ENCODE measurements at places on chromosomes 6 and 20.

DNA sequence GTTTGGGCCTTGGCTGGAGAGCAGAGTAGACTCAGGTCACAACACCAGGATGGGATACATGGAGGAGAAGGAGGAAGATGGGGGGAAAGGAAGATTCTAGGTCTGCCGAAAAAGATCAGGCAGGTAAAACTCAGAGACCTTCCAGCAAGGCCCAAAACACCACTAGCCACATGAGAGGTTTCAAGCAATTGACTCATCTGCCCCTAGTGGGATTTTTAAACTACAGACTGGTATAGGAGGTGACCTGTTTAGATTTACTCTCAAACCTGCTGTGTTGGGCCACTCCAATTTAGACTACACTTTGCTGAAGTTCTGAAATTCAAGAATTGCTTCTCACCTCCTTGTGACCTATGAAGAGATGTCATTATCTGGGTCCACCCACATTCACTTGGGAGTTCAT lies 236.9 kb upstream of the SASH1 start:
- no peak for DNase-seq

DNA sequence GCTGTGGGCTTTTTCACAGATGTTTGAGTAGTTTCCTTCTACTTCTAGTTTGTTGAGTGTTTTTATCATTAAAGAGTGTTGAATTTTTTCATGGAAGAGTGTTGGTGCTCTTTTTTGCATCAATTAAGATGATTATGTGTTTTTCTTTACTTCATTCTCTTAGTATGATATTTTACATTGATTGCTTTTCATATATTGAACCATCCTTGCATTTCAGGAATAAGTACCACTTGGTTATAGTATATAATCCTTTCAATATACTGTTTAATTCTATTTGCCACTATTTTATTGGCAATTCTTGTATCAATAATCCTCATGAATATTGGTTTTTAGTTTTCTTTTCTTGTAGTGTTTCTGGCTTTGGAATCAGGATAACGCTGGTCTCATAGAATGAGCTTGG lies 113.7 kb upstream of the PRDM1 start:
- DNase-seq, result no peak

- DNase-seq, result no peak
Measured at GRCh38 chr6:55937261-55937947, 62.0 kb upstream of the BMP5 start.

DNA sequence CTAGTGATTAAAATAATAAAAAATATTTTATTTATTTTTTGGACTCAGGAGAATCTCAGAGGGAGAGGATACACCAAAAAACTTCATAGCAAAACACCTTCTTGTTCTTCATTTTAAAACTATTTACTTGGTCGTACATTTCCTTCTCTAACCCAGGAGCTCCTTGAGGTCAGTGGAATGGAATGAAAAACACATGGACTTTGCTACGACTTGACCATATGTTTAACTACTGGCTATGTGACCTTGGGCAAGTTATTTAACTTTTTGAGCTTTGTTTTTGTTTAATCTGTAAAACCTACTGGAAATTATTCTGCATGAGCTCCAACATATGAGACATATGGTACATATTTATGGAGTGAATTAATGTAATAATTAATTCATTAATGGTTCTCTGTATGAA lies 1005.5 kb upstream of the CITED2 start:
- peak; percentile 35 for DNase-seq

DNA sequence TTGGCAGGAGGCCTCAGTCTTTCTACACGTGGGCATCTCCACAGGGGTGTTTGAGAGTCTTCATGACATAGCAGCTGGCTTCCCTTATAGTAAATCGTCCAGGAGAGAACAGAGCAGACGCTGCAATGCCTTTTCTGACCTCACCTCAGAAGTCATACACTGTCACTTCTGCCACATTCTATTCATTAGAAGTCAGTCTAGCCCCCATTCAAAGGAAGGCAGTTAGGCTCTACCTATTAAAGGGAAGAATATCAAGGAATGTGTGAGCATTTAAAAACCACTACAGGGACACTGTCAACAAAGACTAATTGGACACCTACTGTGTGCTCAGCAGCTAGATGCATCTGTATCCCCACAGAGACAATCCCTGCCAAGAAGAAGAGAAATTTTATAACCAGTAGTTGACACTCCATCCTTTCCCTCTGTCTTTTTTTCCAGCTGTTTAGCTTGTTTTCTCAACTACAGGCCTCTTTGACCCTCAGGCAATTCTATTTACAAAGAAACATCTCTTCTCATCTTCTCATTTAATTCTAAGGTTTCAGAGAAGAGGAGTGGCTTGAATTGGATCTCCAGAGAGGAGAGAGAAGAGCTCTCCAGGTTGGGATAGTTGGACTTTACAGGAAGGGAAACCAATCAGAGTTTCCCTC lies 18.6 kb downstream of the ARMC12 start:
- no peak for DNase-seq

DNA sequence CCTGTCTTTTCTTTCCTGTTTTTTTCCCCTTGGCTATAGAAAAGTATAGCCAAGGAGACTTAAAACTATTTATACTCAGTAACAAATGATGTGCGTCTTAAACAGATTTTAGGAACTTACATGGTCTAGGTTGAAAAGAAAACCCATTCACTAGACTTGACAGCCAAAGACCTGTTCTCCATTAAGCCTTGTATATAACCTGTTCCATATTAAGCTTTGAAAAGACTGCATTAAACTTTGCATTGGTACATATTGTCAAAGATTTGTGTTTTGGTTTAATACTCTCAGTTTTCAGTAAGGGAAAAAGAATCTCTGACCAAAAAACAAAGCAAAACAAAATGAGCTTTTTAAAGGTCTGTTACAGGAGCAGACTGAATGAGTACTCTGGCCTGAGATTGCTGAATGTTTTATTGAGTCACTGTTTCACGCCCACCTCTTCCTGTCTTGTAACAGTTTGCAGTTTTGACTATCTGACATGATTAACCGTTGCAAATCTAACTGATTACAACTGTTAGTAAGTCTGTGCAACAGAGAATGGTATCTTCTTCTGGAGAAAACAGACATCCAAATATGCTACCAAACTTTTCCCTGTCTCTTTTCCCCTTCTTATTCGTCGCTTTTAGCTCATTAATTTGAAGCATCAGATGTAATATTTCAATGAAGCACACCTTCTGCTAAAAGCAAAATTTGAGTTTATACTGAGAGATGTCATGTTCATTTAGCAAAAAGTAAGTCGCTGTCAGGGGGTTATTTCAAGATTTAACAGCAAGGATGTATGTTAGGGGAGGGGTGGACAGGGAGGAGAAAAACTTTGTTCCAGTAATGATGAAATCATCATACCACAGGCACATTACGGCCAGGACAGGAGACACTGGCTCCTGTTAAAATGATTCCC lies 59.1 kb upstream of the SUPT3H start:
- peak; percentile 87 for DNase-seq

GRCh38 chr20:45826381-45827019 lies 612 bp downstream of the TNNC2 start:
- no peak for DNase-seq

DNA sequence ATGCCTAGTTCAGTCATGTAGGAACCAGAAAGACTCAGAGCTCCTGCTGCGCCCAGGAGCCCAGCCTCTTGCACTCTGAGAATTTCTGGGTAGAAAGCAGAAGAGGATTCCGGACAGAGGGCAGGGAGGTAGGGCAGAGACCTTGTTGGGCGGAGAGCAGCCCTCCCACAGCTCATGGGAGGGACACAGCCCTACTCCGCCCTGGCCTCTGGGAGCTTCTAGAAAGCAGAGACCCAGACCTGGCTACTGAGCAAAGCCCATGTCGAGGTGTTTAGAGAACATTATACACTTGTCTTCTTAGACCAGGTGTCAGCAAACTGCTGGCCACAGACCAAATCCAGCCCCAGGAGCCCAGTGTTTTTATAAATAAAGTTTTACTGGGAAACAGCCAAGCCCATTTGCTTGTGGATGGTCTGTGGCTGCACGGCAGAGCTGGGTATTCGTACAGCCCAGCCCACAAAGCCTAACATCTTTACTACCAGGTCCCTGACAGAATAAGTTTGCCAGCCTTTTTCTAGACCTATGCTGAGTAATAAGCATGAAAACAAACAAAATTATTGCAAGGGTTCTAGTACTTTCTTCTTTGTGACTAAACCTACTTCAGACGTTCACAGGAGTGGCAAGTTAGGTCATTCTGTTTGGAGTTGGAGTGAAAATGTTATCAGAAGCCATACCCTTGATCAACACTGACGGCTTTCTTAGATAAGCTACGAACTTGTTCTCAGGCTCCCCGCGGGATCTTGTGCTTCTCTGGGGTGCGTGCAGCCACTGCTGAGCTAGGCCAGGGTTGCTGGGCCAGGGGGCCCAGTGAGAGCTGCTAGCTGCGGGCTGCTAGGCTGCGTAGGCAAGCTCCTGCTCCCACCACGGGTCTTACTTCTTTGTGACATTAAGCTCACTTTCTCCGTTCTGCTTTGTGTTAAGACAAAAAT lies 235.1 kb upstream of the FOXQ1 start:
- no peak for DNase-seq

DNA sequence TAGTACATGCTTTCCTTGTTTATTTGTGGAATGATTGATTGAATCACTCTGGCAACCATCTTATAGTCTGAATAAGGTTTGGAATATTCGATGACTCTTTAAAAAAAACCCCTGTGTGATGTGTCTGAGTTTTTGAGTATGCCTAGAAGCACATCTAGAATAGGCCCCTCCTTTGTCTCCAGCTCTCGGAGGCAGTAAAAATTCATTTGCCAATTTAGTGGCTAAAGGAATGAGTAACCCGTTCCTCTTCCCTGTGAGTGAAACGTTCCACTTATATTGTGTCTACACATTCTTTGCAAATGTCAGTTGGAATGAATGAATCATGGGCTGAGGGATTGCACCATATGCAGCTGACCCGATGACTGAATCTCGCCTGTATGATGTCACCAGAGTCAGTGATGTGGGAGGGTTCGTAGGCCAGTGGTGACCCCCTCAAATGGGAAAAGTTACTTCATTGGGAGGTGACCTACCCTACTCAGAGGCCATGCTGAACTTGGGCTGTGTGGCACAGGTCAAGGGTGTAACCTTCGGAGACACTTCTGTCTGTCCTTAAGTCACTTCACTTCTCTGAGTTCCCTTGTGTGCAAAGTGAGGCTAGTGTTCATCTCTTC lies 21.6 kb downstream of the MOCS3 start:
- DNase-seq, result peak; percentile 99

DNA sequence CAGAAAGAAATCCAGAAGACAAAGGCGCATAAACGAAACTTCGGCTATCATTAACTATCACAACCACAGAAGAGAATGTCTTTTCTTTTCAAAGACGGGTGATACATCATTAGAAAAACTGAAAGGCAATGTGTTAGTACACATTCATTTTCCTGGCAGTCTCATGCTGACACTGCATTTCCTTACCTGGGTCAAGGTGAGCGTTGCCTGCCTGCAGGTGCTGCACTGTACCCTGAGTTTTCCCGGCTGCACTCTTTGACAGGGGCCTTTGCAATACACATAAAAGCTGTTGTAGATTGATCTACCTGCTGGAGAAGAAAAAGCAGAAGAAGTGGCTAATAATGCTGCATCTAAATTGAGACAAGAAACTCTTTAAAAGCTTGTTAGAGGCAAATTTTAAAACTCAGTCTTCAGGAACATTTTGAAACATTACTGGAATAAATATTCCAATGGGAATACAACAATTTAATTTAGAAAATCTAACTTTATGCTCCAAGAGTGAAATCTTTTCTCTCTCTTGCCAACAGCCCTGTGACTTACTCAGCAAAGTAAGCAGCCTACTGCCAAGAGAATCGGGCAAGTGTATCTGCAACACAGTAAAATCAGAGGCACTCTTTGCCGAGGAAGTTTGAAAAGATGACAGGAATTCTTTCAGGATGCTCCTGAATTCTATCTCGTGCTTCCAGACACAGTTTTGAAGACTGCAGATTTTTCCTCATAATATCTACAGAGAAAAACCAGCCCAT lies 526.4 kb downstream of the PRKN start:
- no peak for DNase-seq

DNA sequence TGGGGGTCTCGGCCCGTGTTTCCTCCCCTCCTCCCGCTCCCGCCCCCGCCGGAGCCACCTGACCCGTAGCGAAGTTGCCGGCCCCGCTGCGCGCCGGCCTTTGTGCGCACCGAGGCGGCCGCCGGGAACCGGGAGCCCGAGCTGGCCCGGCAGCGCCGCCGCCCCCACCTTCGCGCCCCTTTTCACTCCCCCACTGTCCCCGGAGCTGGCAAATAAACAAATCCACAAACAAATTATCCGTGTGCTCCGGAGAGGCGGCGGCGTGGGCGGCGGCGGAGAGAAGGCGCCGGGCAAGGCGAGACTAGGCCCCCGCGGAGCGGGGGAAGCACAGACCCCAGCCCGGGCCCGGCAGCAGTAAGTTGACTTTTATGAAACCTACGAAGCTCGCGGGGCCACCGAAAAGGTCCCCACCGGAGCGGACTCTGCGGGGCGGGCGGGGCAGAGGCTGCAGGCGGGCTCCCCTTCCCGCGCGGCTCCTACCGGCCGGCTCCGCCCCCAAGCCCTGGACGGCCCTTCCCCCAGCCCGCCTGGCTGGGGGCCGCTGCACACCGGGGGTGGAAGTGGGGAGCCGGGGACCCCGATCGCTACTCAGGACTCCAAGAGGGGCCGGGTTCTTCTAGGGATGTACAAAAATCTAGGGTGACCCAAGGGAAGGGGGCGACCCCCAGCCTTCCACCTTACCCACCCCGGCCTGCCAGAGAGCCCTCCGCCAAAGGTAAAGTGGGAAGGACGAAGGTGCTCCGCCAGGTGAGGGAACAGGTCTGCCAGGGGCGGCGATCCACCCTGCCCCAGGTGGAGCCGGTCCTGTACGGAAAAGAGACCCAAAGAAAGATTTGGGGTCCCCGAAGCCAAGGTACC lies 40.7 kb downstream of the YTHDF1 start:
- DNase-seq, result no peak

Data from fibroblast of skin of right biceps (primary cell).